ENCODE measurements at places on chromosomes 4 and X.

- no peak for DNase-seq
Measured at GRCh38 chrX:147848543-147849443, 62.9 kb upstream of the FMR1 start.

- DNase-seq: no peak
Measured at GRCh38 chrX:72478853-72479252, 93.8 kb downstream of the HDAC8 start.

DNA sequence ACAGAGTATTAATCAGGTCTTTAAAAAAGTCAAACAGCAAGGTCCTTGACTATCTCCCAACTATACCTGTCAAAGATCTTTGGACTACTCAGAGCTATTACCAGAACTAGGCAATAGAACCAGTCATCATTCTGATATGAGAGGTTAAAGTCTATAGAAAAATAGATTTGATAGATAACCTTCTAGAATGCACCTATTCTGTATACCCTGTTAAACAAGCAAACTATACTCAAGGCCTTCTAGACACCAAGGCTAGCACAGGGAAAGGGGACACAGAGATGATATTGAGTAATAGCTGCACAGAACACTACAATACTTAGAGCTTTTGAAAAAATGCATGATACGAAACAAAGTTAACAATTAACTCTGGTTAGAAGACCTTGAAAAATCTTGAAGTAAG lies 149.5 kb downstream of the NR3C2 start:
- DNase-seq: no peak

- DNase-seq: no peak
Measured at GRCh38 chrX:137565921-137566745, at the start of gene ZIC3. Gene ZIC3, plus strand, starts transcription at chrX:137566127. Its CDS starts 565 bp downstream, at chrX:137566692.

- DNase-seq: no peak
Measured at GRCh38 chr4:182885738-182886077, 31.5 kb downstream of the DCTD start.

- no peak for DNase-seq
Measured at GRCh38 chrX:56231537-56232090, 542 bp upstream of the KLF8 start.

DNA sequence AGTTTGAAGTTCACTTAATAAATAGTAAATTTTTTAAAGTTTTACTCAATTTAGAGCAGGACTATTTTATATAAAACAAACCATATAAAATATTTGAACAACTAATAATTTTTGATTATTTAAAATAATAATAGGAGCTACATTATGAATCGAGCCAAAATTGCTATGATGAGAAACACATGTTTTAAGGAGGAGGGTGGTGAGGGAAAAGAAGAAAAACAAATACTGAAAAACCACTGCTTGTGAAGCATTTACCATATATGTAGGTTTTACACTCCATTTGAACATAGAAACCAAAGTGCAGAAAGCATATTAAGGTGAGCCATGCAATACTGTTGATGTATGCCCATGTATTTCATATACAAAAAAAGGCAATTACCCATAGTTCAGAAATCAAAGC lies 448.9 kb downstream of the FSTL5 start:
- no peak for DNase-seq

GRCh38 chr4:153221783-153222706 lies 17.8 kb downstream of the TRIM2 start:
- no peak for DNase-seq

Data from MV-4-11 (cell line).